ENCODE measurements at places on chromosomes 1 and 21.

GRCh38 chr1:42913426-42914091 lies 45.1 kb downstream of the SLC2A1 start:
- DNase-seq = peak; percentile 70

DNA sequence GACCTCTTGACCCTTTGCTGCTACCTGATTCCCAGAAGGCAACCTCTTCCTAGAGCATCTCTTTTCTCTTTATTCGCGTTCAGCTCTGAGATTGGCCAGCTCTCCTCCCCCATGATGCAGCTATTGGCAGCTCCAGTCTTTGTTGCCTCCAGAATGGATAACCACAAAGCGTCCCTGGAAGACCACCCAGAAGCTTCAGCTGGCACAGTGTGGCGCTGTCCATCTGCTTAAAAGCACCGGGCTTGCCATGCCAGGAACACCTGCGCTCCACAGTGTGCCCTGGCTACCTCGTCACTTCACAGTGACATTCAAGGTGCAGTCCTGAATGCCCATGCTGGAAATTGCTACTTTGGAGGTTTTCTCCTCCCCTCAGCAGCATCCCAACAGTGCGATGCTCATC lies 353.9 kb downstream of the LMO4 start:
- DNase-seq = no peak

DNA sequence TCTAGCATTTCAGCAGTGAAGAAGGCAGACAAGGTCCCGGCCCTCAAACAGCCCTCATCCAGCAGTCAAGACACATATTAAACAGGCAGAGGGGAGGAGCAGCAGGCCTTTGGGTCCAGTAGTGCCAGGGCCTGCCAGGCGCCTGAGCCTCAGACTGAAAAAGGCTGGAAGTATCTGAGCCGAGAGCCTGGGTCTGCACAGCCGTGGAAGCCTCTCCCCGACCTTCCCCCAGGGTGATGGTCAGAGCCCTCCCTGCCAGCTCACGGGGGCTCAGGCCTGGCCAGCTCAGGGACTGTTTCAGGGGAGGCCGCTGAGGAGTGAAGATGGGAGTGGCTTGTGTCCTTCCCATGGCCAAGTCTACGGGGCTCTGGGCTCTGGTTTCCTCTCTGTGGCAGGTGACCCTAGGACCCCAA lies 565.2 kb downstream of the PTPRU start:
- DNase-seq = no peak

GRCh38 chr21:33522953-33523349 lies 19.0 kb downstream of the GART start:
- no peak for DNase-seq

GRCh38 chr1:5456090-5456811 lies 536.0 kb downstream of the NPHP4 start:
- DNase-seq = no peak

DNA sequence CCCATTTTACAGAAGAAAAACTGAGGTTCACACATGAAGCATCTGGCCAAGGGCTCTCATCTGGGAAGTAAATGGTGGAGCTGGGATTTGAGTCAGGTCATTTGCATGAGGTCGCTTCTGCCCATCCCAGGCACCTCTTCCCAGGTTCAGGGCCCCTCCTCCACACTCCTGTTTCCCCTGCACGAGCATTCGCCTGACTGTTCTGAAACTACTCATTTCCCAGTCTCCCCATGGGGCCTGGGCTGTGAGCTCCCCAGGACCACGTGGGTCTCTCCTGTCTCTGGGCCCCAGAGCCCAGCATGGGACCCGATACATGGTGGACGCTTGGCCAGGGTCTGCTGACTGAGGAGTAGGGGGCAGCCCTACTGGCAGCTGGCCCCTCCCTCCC lies 360.8 kb downstream of the MATN1 start:
- no peak for DNase-seq

DNA sequence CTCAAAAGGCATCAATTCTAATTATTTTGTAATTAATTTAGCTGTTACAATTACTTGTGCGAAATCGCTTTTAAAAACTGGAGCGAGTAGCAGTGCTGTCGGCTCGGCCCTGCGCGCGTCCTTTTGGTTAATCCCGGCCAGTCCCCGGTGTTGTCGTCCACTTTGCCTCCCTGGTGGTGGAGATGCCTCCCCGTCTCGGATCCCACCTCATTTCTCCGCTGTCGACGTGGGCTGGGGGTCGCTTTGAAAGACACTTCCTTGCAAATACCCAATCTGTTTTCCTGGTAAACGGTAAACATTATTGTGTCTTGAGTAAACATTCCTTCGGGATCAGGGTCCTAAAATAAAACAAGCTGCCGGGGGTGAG lies 3.7 kb downstream of the FOXD3 start:
- DNase-seq = no peak

GRCh38 chr1:54781023-54781723 lies 16.9 kb upstream of the PARS2 start:
- no peak for DNase-seq

DNA sequence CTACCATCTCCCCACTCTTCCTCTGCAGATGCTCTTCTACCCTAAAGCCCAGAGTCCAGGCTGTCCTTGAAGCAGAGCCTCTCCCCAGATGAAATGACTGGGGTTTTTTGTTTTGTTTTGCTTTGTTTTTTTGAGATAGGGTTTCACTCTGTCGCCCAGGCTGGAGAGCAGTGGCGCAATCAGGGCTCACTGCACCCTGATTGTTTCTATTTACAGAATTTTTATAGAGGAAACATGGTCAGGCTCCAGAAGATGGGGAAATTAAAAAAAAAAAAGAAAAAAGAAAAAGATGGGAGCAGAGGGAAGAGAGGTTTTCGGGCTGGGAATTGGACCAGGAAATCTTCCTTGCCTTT lies 43.7 kb upstream of the ZNF281 start:
- DNase-seq = no peak

GRCh38 chr1:83546874-83547273 lies 452.1 kb downstream of the TTLL7 start:
- no peak for DNase-seq

DNA sequence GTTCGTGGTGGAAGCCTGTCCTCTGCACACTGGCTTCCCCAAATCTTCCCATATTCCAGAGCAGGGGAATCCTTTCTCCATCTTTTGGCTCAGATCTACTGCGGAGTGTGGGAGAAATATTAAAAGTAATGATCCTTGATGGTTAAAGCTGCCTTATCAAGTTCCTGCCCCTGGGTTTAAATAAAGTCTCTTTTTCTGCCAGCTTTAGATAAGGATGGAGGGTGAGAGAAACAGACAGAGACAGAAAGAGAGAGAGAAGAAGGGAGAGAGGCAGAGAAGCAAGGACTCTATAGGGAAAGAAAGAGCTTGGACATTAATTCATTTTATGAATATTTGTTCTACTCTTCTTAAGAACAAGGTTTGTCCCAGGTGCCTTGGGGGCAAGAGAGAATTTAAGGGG lies 98.0 kb downstream of the KCNJ15 start:
- DNase-seq = no peak

DNA sequence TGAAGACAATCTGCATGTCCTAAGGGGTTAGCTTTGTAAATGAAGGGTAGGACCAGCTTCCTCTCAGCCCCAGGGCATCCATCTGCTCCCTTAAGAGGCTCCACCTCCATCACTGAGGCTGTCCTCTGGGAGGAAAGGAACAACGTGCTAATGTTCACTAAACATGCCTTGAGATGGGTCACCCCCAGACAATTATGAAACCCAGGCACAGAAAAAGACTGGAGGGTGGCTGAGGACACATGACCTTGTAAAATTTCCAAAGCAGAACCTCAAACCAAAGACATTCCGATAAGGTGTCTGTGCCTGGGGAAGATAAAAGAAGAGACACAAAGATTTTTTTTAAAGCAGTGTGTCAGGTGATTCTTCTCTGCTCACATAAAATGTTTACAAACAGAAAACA lies 37.6 kb upstream of the ZNF124 start:
- DNase-seq = no peak

DNA sequence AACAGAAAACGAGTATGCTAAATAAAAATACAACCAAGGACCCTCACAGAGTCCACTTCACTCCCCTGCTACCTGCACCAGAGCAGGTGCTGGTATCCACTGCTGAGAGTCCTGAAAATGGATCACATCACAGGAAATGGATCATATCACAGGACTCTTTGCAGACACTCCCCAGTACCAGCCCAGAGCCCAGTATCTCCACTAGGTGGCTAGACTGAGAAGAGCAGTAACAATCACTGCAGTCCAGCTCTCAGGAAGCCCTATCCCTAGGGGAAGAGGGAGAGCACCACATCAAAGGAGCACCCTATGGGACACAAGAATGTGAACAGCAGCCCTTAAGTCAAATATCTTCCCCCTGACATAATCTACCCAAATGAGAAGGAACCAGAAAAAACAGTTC lies 28.0 kb downstream of the AGBL4 start:
- no peak for DNase-seq

DNA sequence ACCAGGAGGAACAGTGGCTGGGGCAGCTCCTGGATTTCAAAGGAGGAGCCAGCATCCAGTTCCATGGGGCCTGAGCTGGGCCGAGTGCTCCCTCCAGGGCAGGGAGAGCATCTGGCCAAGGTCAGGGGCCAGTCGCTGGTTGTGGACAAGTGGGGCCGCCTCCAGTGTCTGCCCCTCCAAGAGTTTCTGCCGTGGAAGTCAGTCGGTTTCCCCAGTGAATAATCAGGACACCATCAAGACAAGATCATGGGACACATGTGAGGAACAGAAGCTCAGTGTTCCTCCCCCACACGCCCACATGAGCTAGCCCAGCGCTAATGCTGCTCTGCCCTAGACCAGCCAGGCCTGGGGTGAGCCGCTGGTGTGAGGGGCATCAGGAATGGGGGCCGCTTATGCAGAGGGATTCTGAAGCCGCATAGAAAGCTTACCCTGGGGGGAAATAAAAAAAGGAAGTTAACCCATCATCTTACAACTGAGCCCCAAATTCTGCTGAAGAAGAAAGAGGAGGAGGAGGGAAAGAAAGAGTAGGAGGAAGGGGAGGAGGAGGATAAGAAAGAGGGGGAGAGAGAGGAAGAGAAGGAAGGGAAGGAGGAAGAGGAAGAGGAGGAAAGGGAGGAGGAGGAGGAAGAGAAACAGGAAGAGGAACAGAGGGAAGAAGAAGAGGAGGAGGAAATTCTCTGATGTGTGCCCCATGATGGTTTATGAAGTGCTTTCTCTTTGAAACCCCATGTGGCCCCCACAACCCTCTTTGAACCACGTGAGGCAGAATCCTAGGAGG lies 198.4 kb downstream of the MATN1 start:
- no peak for DNase-seq

- no peak for DNase-seq
Measured at GRCh38 chr1:38269923-38270848, 223.6 kb upstream of the POU3F1 start.

DNA sequence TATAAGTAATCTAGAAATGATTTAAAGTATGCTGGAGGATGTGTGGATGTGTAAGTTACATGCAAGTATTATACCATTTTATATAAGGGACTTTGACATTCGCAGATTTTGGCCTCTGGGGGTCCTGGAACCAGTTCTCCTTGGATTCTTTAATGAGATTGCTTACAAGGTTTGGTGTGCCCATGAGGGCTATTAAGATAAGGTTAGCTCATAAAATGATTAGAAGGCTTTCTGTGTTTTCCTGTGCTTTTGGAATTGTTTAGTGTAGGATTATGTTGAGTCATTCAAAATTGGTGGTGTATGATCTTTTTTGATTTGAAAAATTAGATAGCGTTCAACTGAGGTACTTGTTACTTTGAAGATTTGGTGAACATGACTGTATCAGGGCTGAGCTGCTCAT lies 5.6 kb downstream of the USP25 start:
- DNase-seq = no peak

GRCh38 chr1:220271706-220272046 lies 577 bp downstream of the RAB3GAP2 start:
- no peak for DNase-seq

DNA sequence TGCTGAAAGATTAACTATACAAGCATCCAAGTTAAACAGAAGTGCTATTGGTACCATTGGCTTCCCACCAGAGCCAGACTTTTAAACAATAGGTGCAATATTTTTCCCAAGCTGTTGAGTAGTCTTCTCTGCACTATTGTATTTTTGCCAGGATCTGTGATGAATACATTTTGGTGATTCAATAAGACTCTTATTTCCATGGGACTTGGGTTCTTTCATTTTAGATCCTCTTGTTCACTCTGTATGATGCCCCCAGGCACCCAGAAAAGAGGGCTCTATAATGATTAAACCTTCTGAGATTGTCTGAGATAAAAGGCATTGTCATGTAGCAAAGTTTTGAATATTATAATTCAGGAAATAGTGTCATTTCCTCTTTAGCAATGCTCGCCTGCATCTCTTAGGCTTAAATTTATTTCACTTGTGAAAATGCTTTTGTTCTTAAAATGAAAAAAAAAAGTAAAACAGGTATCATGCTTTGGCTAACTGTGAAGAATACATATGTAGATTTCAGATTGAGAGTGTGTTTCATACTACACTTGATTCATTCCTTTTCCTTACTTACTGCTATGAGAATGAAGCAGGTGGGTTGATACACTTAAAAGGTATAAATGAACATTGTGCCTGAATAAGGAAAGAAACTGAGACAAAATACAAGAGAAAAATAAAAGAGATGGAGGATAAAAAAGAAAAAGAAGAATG lies 275.0 kb downstream of the HMCN1 start:
- DNase-seq = no peak

DNA sequence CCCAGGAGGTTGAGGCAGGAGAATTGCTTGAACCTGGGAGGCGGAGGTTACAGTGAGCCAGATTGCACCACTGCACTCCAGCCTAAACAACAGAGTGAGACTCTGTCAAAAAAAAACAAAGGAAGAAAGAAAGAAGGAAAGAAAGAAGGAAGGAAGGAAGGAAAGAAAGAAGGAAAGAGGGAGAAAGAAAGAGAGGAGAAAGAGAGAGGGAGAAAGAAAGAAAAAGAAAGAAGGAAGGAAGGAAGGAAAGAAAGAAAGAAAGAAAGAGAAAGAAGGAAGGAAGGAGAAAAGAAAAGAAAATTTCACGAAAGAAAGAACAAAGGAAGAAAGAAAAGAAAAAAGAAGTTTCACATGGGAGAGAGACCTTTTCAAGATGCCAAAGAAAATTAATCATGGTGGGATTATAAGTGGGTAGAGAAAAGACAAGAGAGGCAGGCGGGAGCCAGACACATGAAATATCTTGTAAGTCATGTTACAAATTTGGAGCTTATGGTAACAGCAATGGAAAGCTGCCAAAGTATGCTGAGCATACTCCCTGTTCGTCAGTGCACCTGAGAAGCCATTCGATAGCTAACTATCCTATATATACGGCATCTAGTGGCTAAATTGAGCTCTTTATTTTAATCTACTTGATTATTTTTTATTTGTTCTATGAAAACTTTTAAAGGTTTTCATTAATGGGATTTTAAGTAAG lies 41.3 kb upstream of the TNFSF4 start:
- DNase-seq = no peak

- DNase-seq = no peak
Measured at GRCh38 chr1:9010781-9011323, 15.4 kb downstream of the SLC2A7 start.

GRCh38 chr1:1927751-1928150 lies 8.7 kb upstream of the TMEM52 start:
- no peak for DNase-seq

- no peak for DNase-seq
Measured at GRCh38 chr1:203159844-203160243, 15.8 kb downstream of the MYBPH start.

DNA sequence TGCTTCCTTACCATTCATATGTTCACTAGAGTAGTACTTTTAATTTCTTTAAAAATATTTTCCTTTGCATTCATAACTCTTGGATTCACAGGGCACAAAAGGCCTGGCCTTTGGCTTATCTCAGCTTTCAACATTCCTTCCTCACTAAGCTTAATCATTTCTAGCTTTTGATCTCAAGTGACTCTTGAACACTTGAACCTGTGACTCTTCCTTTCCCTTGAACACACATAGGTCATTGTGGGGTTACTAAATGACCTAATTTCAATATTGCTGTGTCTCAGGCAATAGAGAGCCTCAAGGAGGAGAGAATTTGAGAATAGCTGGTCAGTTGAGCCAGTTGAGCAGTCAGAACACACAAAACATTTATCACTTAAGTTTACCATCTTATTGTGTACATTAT lies 49.9 kb downstream of the COL11A1 start:
- DNase-seq = no peak

Data from CD4-positive, alpha-beta T cell treated with Interleukin-6 at 100 ng/mL for 8 hours (primary cell).